GM04503 (cell line): ENCODE measurements at places on chromosomes 12 and 14.
A peak's percentile ranks its signal among the peaks of the same experiment; 100 is the strongest.

DNA sequence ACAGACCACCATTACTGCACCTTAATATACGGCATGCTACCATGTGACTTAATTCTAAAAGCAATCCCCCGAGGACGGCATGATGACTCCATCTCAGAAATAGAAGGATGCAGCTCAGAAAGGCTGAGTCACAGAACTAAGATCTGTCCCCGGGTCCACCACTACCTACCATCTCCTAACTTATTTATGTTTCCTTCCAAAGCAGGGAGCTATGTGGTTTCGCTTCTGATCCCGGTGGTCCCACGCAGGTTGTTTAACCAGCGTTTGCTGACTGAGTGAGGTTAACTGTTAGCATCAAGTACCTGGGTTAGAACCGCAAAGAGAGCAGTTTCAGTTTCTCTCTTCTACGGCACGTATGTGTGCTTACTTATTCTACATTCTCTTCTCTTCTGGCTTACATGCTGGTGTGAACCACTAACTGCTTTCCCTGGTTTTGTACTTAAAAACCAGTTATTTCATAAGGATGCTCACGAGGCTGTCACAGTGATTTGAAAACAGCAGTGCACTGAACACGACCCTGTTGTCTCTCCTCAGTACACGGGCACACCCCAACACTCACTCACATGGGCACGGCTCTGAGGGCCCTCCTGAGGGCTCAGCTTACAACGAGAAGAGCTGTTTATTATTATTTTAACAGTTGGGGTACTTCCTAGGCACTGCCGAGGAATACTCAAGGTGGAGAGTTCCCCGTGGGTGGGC lies 66.7 kb downstream of the CCDC88C start:
- DNase-seq, result no peak

DNA sequence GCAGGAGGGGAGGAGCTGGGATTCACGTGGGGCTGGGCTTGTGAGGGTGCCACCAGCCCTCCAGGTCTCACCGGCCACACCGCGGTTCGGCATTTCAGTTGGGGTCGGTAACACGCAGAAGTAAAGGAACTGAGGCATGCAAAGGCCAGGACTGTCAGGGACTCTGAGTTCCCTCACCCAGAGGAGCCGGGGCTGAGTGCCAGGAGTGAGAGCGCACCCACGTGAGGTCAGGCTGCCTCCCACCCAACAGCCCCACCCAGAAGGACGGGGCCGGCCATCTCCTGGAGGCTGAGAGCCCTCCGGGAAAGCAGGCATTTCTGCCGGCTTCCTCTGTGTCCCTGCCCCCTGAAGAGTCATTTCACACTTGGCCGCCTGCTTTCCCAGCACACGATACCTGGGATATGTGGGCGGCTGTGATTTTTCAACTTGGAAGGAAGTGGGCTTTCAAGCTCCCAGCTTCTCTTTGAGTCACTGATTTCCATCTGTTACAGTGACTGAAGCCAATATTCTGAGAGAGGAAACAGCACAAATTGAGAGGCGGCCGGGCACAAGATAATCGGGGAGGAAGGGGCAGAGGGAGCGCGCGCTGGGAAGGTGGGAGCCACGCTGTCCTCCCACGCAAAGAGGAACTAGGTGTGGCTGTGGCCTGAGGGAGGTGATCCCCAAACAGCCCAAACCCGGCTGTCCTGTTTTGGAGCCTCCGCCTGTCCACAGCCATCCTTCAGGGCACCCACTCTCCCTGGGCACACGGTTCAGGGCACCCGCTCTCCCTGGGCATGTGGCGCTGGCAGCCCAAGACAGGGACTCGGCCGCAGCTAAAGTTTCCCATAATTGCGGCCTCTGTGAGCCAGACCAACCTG lies 19.0 kb downstream of the GALNT9 start:
- DNase-seq, result no peak

DNA sequence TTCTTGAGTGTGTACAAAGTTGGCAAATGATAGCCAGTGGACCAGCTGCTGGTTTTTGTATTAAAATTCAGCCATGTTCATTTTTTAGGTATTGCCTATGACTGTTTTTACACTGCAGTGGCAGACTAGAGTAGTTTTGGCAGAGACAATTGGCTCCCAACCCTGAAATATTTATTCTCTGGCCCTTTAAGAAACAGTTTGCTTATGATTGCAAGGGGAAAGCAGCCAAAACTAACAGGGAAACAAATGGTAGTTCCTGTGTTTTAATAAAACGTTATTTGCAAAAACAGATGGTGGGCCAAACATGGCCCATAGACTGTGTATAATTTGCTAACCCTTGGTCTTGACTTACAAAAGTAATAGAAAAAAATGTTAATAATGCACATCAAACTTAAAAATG lies 110.2 kb downstream of the ALX1 start:
- no peak for DNase-seq

- no peak for DNase-seq
These were observed 155.0 kb upstream of the C14orf180 start for GRCh38 chr14:104424406-104425072.

DNA sequence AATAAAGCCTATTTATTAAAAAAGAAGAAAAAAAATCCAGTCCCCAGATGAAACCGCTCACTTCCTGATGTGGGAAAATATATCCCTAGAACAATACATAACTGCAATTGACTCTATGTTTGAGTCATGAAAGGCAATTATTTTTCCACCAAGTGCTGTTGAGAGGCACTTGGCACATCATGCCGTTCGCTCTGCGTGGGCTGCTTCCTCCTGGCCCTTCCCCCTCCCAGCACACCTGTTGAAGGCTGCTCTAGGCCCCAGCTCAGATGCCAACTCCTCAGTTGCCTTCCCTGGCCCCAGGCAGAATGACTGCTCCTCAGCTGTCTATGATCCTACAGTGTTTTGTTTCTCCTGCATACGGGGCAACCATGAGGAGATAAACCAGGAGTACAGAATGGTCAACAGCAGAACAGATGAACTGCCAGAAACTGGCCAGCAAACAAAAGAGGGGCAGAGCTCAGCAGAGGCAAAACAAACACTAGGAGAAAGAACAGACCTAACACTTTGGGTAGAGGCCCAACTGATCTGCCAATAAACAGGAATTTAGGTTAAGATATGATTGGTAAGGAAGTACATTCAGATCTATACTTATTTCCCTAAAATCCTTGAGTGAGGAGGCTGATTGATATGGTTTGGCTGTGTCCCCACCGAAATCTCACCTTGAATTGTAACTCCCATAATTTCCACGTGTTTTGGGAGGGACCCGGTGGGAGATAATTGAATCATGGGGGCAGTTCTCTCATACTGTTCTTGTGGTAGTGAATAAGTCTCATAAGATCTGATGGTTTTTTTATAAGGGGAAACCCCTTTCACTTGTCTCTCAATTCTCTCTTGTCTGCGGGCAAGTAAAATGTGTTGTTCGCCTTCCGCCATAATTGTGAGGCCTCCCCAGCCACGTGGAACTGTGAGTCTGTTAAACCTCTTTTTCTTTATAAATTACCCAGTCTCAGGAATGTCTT lies 58.6 kb downstream of the SLC38A1 start:
- DNase-seq, result no peak

GRCh38 chr12:96094201-96094600 lies 58.8 kb upstream of the LTA4H start:
- no peak for DNase-seq

DNA sequence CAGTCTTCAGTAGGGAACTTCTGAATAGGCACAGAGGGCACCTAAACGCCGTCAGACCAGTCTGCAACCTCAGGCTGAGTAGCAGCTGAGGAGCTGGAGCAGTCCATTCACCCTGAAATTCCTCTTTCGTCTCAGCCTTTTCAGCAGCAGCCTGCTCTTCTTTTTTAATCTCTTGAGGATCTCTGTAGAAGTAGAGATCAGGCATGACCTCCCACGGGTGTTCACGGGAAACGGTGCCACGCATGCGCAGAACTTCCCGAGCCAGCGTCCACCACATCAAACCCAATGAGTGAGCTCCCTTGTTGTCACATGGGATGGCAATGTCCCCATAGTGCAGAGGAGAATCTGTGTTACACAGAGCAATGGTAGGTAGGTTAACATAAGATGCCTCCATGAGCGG lies 11.1 kb upstream of the MARK3 start:
- DNase-seq, result no peak

- no peak for DNase-seq
These were observed 114.8 kb downstream of the PLEKHA5 start for GRCh38 chr12:19244312-19244711.

- peak; percentile 34 for DNase-seq
These were observed 191.4 kb downstream of the KITLG start for GRCh38 chr12:88388566-88389540.

- no peak for DNase-seq
These were observed 2.7 kb upstream of the LAG3 start for GRCh38 chr12:6769666-6770065.

DNA sequence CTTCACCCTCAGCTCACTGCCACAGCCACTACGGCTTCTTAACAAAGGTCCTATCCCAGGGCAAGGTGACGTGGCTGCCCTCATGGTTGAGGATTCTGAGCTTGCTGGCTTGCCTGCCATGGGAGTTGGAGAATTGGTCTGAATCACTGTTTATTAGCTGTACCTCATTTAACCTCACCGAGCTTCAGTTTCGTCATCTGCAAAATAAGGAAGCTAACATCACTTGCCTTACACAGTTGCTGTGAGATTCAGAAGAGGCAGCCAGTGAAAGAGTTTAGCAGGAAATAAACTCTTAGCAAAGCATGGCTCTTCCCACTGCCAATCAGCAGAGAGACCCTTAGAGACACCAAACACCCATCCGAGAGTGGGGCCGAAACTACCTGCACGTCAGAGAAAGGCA lies 90.1 kb upstream of the KCNA1 start:
- DNase-seq, result no peak

GRCh38 chr12:117582135-117582784 lies 220.8 kb upstream of the NOS1 start:
- peak; percentile 15 for DNase-seq

DNA sequence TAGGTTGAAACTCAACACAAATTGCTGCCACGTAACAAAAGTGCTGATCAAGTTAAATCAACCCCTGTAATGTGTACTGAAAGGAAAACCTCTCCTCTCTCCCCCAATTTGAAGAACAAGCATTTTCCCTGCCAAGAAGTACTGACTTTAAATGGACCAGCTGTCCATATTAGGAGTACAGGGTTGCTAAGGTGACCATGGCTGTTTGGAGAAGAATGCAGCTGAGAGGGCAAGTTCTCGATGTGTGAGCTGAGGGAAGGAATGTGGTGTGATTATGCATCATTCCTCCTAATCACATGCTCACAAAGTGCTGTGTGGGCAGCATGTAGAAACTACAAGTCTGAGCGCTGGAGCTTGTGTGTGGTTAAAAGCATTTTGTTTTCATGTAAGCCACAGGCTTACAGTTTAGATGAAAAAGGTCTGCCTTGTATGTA lies 50.9 kb upstream of the CCT2 start:
- DNase-seq, result peak; percentile 98

GRCh38 chr12:27645671-27646070 lies 50.6 kb upstream of the REP15 start:
- no peak for DNase-seq

GRCh38 chr14:57751400-57751799 lies 114.5 kb downstream of the SLC35F4 start:
- DNase-seq, result no peak

DNA sequence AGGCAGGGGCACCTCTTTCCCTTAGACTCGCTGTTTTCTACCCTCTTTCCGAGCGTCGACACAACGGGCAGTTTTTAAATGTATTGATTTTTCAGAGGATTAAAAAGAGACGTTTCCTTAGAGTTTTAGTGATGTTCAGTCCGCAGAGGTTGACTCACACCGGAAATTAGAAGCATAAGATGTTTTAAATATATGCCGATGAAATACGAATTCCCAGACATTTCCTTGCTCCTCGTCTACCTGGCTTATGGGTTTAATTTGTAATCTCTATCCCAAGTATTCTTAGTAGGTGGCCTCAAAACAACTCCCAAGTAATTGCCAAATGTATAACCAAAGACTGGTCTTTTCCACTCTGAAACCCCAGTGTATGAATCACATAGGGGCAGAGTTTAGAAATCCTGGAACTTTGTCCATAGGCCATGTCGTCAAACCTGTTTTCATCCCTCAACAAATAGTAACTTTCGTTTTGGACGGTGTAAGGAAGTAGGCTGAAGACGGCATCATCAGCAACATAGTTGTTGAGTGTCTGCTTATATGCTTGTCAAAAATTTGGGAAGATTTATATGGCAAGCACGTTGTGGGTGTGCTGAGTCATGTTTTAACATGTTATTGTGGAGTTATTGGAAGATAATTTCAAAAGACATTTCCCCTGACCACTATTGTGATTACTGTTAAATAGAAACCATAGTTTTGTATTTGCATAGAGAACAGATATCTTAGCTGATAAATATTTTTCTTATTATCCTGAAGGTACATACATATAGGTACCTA lies 824 bp downstream of the TBK1 start:
- peak; percentile 67 for DNase-seq

DNA sequence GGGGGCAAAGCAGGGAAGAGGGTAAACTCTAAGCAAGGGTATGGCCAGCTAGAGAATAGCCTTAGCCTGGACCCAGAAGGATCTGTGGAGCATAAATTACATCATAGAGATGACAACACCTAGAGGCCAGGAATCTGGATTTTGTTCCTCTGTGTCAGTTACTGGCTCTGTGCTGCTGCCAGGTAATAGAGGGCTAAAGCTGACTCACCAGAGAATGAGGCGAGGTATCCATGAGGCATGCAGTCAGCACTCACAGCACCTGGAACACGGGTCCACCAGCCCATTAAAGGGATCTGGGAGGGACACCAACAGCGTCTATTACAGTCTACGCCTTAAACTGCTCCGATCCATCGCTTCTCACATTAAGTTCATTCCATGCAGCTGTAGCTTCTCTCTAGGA lies 74.9 kb upstream of the CMKLR1 start:
- DNase-seq, result no peak

DNA sequence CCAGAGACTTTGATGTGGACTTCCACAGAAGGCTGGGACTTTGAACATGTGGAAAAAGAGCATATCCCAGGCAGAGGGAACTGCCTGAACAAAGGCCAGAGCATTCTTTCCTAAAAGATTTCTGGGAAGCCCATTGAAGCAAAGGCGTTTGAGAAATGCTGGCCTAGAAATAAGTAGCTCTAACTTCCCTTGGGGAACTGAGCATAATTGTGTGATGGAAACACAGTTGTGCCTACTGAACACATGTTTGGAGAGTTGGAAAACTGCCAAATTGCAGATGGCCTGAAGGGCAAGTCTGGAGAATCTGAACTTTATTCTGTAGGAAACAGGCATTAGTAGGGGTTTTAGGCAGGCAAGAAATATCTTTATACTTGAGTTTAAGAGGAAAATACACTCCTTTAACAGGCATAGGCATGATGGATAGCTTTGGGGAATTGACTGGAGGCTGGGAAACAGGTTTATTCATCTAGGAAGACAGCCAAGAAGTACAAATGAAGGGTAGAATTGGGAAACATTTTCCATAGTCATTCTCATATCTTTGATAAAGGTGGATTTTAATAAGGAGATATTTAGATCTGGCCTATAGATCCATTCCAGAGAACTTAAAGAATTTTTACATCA lies 134.1 kb downstream of the TPH2 start:
- DNase-seq, result no peak

- DNase-seq, result no peak
These were observed 1315.3 kb downstream of the TMEM121 start for GRCh38 chr14:106841701-106842100.

GRCh38 chr12:107435072-107435471 lies 250.5 kb upstream of the PWP1 start:
- DNase-seq, result no peak
